ENCODE measurements at places on chromosomes 7 and 10. TPM values are rescaled to one million over a fixed set of nuclear protein-coding genes. Genes with fewer than 3 reads are reported as not detected.

- H3K36me3 ChIP-seq = no peaks in the 10 kb centered on the region
- no peak for DNase-seq
- no peak overlapping the region for H3K4me3 ChIP-seq
- peaks cover 6% of the 10 kb centered on the region for H3K27me3 ChIP-seq
Measured at GRCh38 chr10:36577126-36577525, 548.3 kb upstream of the ANKRD30A start.

GRCh38 chr10:3236644-3237404, 64.2 kb upstream of the PITRM1 start:
- no peaks in the 10 kb centered on the region for H3K36me3 ChIP-seq
- no peaks in the 10 kb centered on the region for H3K27me3 ChIP-seq
- H3K4me3 ChIP-seq = no peak overlapping the region
- H3K4me1 ChIP-seq = no peaks in the 10 kb centered on the region
- no peak for DNase-seq
- no peak overlapping the region for H3K27ac ChIP-seq

DNA sequence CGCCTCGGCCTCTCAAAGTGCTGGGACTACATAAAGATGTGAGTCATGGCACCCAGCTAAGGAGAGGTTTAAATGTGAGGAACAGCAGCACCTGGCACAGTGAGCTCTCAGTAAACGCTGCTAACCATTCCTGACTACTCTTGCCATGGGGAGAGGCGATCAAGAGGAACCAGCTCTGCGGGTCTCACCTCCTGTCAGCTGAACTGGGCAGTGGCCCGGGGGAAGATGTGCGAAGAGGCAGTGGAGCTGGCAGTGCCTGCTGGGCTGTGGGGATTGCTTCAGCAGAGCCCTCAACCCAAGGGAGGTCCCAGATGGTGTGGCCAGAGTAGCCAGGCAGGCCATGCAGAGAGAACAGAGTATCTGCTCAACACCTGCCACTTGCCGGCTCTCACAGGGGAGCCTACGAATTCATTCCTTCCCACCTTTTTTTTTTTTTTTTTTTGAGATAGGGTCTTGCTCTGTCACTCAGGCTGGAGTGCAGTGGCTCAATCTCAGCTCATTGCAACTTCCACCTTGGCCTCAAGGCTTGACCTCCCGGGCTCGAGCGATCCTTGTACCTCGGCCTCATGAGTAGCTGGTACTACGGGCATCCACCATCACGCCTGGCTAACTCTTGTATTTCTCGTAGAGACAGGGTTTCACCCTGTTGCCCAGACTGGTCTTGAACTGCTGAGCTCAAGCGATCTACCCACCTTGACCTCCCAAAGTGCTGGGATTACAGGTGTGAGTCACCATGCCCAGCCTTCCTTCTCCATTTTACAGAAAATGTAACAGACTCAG, 6.8 kb downstream of the POLM start:
- H3K4me3 ChIP-seq = no peak overlapping the region
- DNase-seq = peak; percentile 92
- peaks cover 47% of the 10 kb centered on the region for H3K4me1 ChIP-seq
- peak overlapping the region; percentile 21 for H3K27ac ChIP-seq

DNA sequence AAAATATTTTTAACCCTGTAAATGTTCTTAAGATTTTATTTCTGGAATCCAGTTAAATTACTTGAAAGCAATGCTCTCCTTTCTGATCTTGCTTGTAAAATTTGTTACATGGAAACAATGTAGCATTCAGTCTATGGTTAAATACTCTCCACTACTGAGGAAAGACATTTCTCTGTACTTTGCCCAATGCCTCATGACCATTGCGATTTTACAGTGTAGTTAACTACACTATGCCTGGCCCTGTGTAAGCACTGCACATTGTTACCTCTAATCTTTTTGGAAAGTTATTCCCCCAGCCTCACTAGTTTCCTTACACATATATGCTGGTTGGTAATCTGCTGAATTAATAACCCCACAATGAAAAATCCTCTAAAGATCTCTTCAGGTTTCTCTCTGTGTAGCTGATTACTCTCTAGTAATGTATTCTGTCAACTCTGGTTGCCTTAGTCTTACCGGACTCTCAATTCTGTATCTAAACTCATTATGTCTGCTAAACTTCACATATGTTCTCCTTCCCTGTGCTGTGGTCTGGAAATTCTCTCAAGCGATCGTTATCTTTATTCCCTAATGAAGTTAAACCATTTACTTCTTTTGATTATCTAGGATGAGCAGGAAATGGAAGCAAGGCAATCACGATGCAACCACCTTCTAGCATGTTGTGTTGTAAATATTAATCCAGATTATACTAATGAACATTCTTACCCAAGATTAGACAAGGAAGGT, 58.7 kb upstream of the TMEM106B start:
- no peak for DNase-seq
- H3K4me1 ChIP-seq = no peaks in the 10 kb centered on the region

DNA sequence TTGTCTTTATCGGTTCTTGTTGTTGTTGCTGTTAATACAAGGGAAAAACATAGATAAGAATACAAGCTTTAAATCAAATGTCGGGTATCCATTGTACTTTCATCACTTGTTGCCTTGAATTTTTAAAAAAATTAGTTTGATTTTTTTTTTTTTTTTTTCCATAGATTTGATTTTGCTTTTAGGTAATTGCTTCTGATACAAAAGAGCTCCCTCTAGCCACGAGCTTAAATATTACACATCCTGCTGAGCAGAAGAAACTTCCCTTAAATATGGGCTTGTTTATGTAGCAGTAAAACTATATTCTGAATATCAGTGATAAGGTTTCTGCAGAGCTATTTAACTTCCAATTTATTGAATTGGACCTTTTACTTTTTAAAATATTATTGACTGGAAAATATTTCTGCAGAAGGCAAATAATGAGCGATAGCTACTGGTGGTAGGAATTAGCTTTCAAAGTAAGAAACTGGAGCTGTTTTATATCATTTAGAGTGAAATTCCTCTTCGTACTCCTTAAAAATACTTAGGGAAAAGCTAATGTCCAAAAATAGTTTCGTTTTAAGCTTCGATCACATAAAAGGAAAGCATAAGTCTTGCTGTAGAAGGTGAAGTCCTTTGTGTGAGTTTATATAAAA, 216.9 kb downstream of the POLR1F start:
- DNase-seq = peak; percentile 21
- H3K4me3 ChIP-seq = 0 out of 2 replicates have a peak overlapping the region, but pooled peaks have one; percentile 11
- H3K27ac ChIP-seq = no peak overlapping the region

GRCh38 chr7:12477620-12478019, 74.0 kb upstream of the VWDE start:
- no peak overlapping the region for H3K4me3 ChIP-seq
- no peaks in the 10 kb centered on the region for H3K27me3 ChIP-seq
- H3K27ac ChIP-seq = no peak overlapping the region
- H3K4me1 ChIP-seq = peaks cover 6% of the 10 kb centered on the region

- no peak for DNase-seq
- no peak overlapping the region for H3K4me3 ChIP-seq
- no peaks in the 10 kb centered on the region for H3K4me1 ChIP-seq
- H3K27ac ChIP-seq = no peak overlapping the region
Measured at GRCh38 chr7:94237417-94237816, 157.3 kb upstream of the COL1A2 start.

DNA sequence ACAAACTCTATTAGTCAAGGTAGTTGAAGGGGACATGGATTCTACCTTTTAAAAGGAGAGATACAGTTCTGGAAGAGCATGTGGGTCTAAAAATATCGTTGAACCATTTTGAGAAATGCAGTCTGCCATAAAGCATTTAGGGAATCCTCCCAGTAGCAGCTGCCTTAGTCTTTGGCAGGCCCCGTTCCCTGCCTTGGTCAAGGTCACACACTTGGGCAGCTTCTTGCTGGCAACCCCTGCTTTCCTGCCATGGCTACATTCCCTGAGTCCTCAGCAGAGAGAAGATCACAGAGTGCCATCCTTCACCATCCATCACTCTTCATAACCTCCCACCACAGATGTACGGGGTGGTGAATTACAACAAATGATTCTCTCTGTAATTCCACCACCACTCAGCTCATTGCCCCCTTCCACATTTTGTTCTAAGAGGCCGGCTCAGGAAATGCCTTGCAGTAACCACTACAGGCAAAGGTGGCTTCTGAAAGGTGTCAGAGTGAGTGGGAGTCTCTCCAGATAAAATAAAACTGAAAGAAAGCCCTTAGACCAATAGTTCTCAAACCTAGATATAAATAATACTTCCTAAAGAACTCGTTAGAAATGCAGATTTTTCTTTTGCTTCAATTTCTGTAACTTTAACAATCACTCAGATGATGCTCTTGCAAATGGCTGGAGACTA, 121.4 kb upstream of the STK17A start:
- no peaks in the 10 kb centered on the region for H3K36me3 ChIP-seq
- no peak for DNase-seq
- H3K4me1 ChIP-seq = no peaks in the 10 kb centered on the region
- no peak overlapping the region for H3K4me3 ChIP-seq

DNA sequence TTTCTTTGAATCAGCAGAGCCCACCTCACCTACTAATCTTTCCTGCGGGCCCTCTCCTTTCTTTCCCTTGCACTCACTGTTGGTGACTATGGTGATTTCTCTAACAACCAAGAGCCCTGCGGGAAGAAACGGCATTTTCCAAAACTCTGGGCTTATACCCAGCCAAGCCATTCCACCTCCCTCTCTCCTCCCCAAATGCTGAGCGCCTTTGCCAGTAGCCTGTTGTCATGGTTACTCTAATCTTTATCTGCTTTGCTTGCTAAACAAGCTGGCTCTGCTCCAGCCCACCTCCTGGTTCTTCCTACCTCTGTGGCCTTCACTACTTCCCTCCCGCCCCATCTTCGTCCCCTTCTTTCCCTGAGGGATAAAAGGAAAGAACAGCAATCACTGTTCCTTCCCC, 86.7 kb downstream of the DGKI start:
- no peaks in the 10 kb centered on the region for H3K36me3 ChIP-seq
- peaks cover 90% of the 10 kb centered on the region for H3K27me3 ChIP-seq
- no peak overlapping the region for H3K4me3 ChIP-seq
- no peaks in the 10 kb centered on the region for H3K4me1 ChIP-seq

DNA sequence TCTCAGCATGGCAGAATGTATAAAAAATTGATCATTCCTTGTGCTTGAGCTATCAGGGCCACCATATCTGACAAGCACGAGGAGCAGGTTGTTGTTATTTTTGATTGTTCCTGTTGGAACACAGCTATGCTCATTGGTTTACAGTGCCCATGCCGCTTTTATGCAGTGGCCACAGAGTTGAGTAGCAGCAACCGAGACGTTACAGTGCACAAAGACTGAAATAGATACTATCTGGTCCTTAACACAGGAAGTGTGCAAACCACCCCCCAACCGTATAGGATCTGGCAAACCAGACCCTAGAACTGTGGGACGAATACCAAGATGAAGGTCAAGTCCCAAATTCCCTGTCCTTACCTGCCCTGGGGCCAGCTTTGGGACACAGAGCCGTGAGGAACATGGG, 216.6 kb downstream of the KLF6 start:
- H3K27me3 ChIP-seq = no peaks in the 10 kb centered on the region
- H3K4me3 ChIP-seq = no peak overlapping the region
- H3K27ac ChIP-seq = no peak overlapping the region

DNA sequence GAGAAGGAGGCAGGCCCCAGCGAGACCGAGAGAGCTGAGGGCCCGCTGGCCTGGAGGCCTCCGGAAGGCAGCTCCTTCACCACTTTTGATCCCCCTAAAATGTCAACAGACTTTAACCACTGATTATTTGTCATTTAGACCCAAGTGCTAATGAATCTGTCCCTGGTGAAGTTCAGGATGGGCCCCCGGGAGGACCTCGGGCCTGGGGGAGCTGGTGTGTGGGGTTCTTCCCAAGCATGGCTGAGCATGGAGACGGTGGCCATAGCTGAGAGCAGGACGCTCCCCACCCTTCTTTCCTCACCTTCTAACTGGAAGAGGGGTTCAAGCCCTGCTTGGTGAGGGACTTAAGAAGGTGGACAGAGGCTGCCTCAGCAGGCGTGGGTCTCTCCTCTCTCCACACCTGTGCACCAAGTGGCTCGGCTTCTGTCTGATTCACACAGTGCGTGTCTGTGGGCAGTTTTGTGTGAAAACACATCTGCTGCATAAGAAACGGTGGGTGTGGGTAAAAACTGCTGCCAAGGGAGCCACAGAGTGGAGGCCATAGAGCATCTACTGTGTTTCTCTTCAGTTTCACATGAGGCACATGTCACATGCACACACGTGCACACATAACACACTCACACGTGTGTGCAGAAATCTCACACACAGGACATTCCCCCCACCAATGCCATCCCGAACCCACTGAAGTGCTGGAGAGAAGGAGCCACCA, 53.5 kb upstream of the VIPR2 start:
- no peak overlapping the region for H3K4me3 ChIP-seq
- no peak for DNase-seq
- no peak overlapping the region for H3K27ac ChIP-seq
- H3K36me3 ChIP-seq = no peaks in the 10 kb centered on the region
- H3K27me3 ChIP-seq = peaks cover 84% of the 10 kb centered on the region
- H3K4me1 ChIP-seq = no peaks in the 10 kb centered on the region

DNA sequence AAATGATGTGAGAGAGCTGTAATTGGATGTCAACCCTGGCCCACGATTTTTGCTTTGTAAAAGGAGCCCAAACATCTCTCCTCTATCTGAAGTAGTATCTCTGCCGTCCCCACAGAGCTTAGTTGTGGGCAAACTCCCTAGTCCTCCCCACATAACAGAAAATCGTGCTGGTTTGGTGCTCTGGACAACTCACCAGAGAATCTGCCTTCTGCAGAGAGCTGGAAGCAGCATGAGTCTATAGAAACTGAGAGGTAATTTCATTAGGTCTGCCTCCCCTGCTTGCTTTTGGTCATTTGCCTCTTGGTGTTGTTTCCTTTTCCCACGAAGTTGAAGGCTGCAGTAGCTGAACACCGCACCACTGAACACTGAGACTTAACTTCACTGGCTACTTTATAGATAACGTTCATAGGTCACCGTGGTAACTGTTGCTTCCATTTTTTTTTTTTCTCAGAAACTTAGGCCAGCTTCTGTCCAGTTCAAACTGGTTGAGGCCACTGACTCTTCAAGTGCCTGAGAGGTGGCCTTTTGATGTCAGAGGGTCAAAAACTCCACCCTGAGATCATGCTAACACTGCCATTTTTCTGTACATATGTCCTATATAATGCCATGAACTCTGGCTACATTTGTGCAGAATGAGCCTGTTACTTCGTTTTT, 3.3 kb upstream of the CDCA7L start:
- peaks cover 20% of the 10 kb centered on the region for H3K4me1 ChIP-seq
- no peaks in the 10 kb centered on the region for H3K27me3 ChIP-seq
- no peaks in the 10 kb centered on the region for H3K36me3 ChIP-seq
- DNase-seq = peak; percentile 24

PAPOLB gene
- total RNA-seq = not detected

SLC18A3 gene
- total RNA-seq = not detected

NEUROD6 gene
- not detected for total RNA-seq

STAG3 gene
- total RNA-seq = 0.83 TPM

DNAJB6 gene
- 137 TPM for total RNA-seq

MACROH2A2 gene
- not detected for total RNA-seq
